ENCODE measurements at places on chromosomes 7 and 10.

- DNase-seq = no peak
These were observed 1.7 kb downstream of the IGF2BP3 start for GRCh38 chr7:23468526-23469149.

DNA sequence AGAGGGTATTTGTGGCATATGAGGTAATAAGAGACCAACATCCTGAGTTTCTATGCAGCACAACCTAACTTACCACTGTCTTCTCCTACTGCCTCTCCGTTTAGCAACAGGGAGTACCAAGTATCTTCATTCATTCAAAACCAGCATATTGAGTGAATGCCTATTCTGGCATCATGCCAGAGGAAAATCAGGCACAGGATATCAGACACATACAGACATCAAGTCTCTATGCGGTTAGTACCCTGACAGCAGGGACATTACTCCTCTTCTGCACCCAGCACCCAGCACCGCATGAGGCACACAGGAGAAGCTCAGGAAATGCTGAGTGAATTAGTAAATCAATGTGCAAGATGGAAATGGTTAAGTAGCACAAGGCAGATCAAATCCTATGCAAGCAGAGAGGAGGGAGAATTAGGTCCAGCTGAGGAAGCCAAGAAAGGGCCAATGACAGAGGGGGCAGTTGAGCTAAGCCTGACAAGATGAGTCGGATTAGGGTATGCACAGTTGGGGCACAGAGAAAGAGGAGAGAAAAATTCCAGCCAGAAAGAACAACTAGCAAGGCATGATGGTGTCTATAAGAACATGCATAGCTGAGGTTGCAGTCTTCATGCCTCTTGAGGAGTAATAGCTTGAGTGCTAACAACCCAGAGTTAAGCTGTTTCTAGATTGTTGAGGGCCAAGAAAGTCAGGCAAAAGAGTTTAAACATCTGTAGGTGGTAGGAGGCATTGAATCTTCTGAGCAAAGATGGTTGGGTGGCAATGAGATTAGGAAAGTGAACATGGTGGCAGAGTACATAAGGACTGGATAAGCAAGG lies 146.0 kb downstream of the PLXNA4 start:
- DNase-seq = peak; percentile 50

- DNase-seq = peak; percentile 27
These were observed 67.6 kb upstream of the GSDME start for GRCh38 chr7:24824896-24825295.

DNA sequence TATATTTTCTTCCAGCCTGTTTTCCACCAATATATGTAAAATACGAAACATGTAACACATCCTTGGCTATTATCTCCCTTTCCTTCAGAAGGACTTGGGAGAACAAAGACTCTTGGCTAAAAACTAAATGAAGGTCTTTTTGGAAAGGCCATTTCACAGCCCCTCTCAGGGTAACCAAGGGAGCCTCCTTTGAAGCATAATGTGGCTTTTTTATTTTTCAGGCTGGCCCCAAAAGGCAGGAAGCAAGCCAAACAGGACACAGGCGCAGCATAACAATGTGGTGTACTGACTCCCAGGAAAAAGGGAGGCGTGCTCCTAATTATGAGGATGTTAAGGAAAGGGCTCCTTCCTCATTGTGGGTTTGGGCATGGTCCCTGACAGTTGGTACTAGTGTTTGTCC lies 30.3 kb upstream of the CCSER2 start:
- DNase-seq = no peak

GRCh38 chr7:2853147-2853546 lies 9.0 kb upstream of the GNA12 start:
- no peak for DNase-seq

- DNase-seq = no peak
These were observed 33.4 kb upstream of the MYL10 start for GRCh38 chr7:101662447-101662998.

- DNase-seq = no peak
These were observed 937 bp downstream of the STEAP1 start for GRCh38 chr7:90155206-90155605.

- no peak for DNase-seq
These were observed 4.2 kb downstream of the CYP17A1 start for GRCh38 chr10:102832987-102833386.

DNA sequence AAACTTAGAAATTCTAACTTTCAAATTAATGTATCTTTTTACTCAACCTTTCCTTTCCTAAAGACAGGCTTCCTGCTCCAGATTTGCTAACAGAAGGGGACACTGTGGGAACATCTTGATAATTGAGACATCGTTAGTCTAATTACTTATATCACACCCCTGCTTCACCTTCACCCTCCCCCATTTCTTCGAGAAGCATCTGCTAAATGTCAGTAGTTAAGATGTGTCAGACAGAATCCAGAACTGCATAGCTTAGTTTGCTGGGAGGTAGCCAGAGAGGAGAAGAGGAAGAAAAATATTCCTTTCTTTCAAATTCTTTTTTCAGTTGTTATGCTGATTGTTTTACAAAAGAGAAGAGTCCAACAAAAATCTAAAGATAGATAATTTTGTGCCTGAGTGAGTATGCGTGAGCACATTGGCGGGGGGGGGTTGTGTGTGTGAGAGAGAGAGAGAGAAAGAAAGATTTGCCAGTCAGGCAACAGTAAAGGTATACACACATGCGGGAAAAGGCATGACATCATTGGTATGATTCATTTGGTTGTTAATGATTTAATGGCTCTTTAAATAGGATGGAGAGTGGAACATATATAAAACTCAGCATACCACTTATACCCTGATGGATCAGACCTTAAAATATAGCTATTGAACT lies 192.4 kb downstream of the PTN start:
- no peak for DNase-seq

DNA sequence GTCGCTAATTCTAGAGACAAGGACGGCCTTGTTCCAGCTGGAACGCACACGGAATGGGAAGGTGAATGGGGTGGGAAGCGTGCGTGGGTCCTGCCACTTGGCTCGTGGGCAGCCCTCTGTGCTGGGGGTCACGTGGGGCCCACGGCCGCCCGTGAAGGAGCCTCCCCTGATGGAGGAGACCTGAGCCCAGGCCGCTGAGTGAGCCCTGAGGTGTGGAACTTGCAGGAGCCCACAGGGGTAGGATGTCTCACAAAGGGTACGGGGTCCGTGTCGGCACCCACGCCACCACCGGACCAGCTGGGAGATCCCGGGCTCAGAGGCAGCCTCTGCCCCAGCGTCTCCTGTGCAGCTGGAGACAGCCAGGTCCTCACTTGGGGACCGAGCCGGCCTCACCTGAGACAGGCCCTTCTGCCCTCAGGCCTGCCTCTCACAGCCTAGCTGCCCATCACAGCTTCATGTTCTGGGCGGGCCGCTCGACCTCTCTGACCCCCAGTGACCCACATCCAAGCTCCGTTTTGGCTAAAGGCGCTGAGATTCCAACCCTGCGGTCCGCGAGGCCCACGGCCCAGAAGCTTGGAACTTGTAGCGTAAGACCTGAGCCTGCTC lies 84.8 kb downstream of the FOXL3 start:
- no peak for DNase-seq

DNA sequence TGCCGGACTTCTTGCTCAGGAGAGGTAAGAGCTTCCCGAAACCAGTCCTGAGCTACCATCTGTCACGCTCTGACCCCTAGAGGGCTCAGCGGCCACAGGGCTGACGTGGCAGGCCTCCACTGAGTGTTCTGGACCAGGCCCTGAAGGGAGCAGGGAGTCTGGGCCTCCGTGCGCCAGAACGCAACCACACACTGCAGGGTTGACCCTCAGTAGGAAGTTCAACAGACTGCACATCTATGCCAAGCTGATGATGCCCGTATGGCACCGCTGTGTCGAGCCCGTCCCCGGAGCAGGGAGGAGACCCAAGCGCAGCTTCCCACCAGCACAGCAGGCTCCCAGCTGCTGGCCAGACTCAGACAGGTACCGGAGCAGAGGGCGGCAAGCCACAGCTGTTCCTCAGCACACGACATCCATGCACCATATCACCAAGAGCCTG lies 39.2 kb downstream of the CAMK2B start:
- DNase-seq = peak; percentile 54

GRCh38 chr10:15567952-15568351 lies 151.8 kb downstream of the ITGA8 start:
- DNase-seq = no peak

DNA sequence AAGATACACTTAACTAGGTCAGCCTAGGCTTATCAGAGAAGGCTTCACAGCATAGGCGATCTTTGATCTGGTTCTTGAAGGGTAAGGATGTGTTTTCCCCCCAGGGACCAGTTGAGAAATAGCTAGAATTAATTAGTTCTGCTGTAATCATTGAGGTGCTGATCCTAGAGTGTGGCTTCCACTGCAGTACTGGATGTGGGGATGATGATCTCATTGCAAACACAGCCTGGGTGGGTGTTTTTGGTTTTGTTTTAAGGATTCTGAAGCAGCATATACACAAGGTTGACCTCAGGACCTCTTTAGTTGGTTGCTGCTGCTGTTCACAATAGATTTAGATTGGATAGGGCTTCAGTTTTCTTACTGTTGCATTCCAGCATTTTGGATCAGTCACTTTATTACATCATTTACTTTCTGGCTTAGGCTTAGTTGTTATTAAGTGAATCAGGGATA lies 159.7 kb downstream of the AUTS2 start:
- DNase-seq = no peak

DNA sequence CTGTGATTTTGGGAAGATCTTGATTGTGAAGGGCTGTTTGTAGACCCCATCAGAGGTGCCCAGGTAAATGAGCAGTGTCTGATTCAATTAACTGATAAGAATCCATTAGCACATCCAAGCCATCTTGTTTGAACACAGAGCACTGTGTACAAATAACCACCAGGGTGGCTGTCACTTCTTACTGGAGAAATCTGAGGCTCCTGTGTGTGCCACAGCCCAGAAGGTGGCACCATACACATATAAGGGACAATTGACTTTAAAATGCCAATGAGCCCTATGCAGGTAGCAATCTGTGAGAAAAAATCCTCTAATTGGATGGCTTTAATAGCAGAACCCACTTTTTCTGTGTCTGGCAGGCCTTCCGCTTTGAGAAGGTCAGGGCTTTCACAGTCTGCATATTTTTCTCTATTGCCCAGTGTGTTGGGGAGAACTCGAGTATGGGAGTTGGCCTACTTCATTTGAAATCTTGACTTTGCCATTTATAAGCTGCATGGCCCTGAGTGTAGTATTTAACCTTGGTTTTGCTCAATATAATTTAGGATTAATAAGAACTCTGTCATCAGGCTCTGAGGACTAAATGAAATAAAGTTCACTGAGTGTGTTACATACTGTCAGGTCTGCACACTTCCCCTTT lies 517.4 kb downstream of the CCSER2 start:
- peak; percentile 71 for DNase-seq

GRCh38 chr10:343231-344220 lies 208.3 kb downstream of the ZMYND11 start:
- DNase-seq = no peak

GRCh38 chr10:24501056-24501711 lies 222.5 kb downstream of the ARHGAP21 start:
- DNase-seq = no peak

- no peak for DNase-seq
These were observed 32.5 kb downstream of the SEMA3A start for GRCh38 chr7:84162125-84162524.

- DNase-seq = no peak
These were observed 86.7 kb downstream of the VWDE start for GRCh38 chr7:12316925-12317324.

DNA sequence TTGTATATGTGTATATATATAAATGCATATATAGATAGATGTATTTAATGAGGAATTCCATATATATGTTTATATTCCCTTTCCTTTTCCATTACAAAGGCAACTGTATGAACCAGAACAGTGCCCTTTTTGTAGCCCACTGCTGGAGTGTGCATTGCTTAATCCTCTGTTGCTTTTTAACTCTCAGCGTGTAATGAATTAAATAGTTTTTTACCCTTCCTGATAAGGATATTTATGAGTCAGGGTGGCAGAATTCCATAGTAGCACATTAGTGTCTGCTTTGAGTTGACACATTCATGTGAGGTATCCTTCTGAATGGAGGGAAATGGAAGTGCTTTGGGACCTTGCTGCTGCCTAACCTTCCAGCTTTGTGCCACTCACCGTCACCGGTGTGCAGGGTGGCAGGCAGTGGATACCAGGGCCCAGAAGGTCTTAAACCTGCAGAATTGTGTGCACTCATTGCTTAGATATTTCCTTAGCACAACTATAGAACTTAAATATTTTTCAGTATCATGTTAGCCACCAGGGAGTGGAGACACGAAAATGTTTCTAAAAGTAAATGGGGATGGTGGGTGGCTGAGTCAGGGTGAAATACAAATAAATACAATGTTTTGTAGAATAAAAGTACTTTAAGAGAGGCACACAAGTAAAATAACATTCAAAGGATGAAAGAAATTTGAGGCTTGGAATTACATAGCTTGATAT lies 117.9 kb downstream of the SND1 start:
- no peak for DNase-seq

GRCh38 chr7:98286093-98286539 lies 4.6 kb downstream of the BRI3 start:
- DNase-seq = no peak

DNA sequence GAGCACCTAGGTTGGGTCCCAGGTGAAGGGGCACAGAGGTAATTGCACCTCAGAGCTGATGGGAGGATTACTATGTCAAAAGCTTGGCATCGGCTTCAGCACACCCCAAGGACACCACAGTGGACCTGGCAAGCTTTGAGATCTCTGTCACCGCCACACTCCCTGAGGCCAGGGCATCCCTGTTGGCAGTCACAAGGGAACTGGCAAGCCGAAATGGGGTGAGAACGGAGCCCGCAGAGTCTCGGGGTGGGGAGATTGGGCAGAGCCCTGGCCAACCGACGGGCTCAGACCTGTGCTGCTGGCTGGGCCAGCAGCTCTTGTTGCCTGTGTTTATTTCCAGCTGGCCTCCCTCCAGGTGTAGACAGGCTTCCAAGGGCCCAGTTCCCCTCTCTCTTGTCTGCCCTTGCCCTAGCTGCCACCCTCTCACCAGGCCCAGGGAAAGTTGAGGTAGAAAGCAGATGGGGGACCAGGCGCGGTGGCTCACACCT lies 2.5 kb downstream of the HSPB1 start:
- no peak for DNase-seq

- peak; percentile 29 for DNase-seq
These were observed 3.1 kb downstream of the KLLN start for GRCh38 chr10:87860156-87860795.

GRCh38 chr7:92645114-92646061 lies 55.2 kb upstream of the FAM133B start:
- DNase-seq = peak; percentile 81

DNA sequence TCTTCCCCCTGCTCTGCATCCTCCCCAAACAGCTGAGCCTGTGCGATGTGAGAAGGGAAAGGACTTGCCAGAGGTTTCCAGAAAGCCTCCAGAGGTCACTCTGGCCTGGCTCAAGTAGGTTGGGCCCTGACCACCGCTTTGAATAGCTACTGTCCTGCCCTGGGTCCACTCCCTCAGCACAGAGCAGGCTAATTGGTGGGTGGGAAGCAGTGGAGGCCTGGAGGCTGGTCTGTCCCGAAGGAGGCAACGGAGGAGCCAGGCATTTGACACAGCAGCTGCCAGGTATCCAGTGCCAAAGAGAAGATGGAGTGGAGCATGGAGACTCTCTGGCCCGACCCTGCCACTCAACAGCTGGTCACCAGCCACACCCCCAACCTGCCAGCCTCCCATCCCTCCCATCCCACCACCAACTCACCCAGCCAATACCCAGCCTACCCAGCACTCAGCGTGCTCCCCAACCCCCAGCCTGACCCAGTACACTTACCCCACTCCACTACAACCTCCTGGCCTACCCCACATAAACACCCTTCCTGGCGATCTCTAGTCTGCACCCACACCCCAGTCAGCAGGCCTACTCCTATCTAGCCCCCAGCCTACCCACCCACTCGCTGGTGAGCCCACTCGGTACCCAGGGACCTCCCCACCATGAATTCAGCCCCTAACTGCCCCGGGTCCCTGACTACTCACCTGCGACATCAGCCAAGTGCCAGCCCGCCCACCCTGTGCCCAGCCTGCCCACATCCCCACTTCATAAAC lies 64.6 kb upstream of the COL13A1 start:
- DNase-seq = no peak

All from WERI-Rb-1 (cell line).